ENCODE measurements at places on chromosomes 12 and 14.

DNA sequence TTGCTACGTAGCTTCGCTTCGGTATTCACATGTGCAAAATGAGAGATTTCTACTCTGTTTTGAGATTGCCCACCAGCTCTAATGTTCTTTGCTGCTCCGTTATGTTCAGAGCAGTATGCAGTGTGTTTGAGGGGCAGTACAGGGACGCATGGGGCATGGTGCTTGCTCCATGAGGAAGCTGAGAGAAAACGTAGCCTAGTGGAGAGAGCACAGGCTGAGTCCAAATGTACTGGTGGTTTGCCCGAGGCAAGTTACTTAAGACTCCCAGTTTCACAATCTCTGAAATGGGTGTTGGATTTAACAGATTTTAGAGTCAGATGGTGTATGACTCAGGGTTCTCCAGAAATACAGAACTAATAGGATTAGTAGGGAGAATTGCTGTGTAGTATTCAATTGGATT is 310.5 kb downstream of the ETNK1 start:
- DNase-seq = no peak

- no peak for DNase-seq
These were observed 18.8 kb upstream of the HIGD1C start for GRCh38 chr12:50933459-50934124.

DNA sequence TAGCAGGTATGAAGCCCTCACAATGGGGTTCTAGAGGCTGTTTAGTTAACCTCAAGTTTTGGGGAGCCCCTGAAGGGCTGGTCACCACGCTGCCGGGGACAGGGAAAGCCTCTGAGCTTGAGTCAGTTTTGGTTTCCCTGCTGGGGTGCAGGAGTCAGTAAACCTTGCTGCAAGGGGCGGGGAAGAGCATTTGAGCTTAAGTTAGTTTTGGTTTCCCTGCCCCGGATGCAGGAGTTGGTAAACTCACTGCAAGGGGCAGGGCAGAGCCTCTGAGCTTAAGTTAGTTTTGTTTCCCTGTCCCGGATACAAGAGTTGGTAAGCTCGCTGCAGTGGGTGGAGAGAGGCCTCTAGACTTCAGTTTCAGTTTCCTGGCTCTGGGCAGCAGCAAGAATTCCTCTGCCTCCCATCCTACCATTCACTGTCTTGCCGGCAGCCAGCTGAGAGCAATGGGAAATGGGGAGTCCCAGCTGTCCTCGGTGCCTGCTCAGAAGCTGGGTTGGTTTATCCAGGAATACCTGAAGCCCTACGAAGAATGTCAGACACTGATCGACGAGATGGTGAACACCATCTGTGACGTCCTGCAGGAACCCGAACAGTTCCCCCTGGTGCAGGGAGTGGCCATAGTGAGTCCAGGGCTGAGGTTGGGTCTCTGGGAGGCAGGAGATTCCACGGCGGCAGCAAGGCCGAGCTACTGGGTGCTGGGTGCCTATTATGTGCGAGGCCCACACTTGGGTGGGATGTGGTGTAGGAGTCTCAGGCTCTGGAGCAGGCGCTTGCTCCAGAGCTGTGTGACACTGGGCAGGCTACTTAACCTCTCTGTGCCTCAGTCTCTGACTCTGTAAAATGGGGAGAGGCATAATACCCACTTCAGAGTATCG is at the start of gene OAS2:
OAS2 (plus strand) TSS at position 357 of the 878 bp plus-strand sequence; CDS start at position 447, 90 bp downstream.
- DNase-seq = peak; percentile 80

DNA sequence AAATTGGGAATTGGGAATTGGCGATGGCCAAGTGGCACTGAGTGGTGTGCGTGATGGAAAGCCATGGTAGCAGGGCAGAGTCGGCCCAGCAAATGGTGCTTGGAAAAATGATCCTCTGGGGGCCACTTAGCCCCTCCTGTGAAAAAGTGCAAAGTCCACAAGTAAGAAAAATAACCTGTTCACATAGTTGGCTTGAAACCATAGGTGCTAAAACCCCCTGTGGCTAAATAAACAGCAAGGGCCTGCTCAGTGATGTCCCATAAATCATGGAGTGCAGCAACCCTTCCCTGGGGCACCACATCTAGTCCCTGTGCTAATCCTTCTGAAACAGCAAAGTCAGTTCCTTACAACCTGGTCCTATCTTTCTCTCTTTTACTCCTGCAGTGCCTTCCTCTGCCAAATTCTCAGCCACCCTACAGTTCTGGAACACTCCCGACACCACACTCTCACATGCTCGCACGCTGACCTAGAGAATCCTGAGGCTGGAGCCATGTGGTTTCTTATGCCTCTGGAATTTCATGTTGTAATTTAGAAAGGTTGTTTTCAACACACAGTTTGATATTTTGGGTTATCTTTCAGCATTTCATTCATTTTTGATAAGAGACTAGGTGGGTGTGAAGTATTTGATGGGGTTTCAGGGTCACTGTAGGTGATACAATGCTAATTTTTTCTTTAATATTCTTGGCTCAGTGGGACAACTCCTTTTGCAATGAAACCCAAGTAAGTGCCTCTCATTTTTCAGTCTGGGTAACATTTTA is 123.6 kb downstream of the SMOC1 start:
- no peak for DNase-seq

- no peak for DNase-seq
These were observed 368.2 kb upstream of the ATP2B1 start for GRCh38 chr12:90076851-90077319.

DNA sequence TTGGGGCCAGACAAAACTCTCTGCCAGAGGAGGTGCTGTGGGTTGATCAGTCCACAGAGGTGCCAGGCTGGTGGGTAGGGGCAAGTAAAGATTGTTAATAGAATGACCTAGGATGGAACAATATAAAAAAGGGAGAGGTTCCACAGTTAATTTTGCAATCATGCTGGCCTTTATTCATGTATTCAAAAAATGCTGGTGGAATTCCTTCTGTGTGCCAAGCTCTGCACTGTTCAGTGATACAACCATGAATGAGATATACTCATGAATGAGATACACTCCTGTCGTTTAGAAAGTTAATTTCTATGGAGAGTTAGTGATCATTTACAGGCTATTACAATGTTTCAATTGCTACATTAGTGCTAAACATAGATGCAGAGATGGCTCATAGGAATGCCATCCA is 252.6 kb upstream of the RMST start:
- no peak for DNase-seq

- no peak for DNase-seq
These were observed 378.9 kb downstream of the SNAPC1 start for GRCh38 chr14:62141139-62141538.

- no peak for DNase-seq
These were observed 216.7 kb upstream of the TMTC1 start for GRCh38 chr12:30000401-30000800.

- no peak for DNase-seq
These were observed 141.6 kb downstream of the GLT1D1 start for GRCh38 chr12:128994856-128995255.

- DNase-seq = no peak
These were observed 2.7 kb upstream of the NKX2-8 start for GRCh38 chr14:36585100-36585499.

DNA sequence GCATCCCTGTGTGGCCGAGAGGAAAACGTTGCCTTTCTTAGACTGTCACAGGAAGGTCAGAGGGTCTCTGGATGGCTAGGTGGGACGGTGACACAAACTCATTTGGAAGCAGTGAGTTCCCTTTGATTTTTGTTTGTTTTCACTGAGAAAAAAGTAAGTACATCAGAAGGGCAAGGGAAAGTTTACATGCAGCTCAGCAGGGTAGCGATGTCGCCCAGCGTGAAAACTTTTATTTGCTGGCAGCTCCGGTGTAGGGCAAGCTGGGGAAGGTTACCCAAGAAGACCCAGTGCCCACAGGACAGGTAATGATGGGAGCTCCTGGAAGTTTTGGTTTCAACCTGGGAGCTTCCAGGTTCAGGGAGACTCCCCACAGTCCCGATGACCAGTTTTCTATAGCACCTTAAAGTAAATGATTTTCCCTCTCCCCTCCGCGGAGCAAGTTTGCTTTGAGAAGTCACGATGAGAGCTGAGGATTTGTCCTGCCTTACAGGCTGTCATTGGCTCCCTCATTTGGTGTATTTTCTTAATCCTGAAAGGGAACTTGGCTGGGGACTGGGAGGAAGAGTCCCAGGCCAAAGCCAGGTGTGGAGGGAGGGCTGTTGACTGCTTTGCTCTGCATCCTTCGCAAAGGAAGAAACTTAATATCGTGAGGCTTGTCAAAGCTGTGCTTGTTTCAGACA is 64.7 kb upstream of the ESRRB start:
- no peak for DNase-seq

GRCh38 chr12:96421014-96421413 is 20.8 kb upstream of the CDK17 start:
- no peak for DNase-seq

GRCh38 chr14:101253948-101254347 is 307.3 kb upstream of the DIO3 start:
- DNase-seq = no peak

DNA sequence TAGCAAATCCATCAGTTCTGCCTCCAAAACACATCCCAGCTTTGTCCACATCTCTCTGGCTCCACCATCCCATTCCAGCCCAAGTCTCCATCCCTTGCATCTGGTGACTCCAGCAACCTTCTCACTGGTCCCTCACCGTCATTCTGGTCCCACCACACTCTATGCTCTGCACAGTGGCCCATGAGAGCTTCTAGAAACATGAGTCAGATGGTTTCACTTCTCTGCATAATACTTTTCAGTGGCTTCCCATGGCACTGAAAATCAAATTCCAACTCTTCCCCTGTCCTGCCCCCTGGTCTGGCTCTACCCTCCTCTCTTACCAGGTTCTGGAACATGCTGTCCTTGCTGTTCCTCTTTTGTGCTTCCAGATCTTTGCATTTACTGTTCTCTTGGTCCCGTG is 17.2 kb upstream of the C12orf76 start:
- no peak for DNase-seq

DNA sequence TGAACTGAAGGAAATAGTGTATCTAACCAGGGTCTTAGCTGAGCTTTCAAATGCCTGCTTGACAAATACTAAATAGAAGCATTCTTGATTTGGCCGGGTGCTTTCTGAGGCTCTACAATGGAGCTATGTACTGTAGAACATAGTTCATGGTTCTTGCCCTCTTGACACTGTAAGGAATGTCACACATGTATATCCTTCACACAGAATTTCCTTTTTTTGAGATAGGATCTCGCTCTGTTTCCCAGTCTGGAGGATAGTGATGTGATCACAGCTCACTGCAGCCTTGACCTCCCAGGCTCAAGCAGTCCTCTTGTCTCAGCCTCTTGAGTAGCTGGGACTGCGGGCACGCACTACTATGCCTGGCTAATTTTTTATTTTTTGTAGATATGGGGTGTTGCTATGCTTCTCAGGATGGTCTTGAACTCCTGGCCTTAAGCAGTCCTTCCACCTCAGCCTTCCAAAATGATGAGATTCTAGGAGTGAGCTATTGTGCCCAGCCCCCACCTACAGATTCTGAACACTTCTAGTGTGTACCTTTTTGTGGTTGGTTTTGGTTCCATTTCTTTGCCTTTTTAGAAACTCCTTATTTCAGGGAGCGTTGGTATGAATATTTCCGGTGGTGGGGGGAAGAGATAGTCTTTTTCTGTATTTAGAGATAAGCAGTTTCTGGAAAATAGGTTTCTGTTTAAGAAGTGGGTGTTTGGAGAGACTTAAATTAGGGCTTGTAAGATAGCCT is 4.2 kb downstream of the MLXIP start:
- DNase-seq = no peak

DNA sequence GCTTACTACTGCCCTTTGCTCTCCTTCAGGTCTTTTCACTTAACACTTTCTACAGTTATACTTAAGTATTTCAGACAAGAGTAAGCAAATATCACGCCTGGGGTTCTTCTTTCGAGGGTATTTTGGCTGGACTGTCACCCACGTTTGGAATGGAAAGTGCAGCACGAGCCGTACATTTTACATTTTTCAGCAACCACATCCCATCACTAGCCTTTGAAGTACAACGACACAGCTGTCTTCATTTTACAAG is 349 bp upstream of the FAM177A1 start:
- DNase-seq = no peak

GRCh38 chr14:59465316-59466135 is at the start of gene GPR135:
TSS of gene GPR135 (minus strand) at chr14:59465380. CDS start at chr14:59465226, 154 bp downstream.
- DNase-seq = peak; percentile 26

GRCh38 chr12:75872762-75873161 is 158.8 kb downstream of the PHLDA1 start:
- DNase-seq = no peak

- no peak for DNase-seq
These were observed 710.5 kb downstream of the NOVA1 start for GRCh38 chr14:25887251-25887878.

GRCh38 chr12:19970116-19970515 is 398.2 kb upstream of the PDE3A start:
- DNase-seq = no peak

DNA sequence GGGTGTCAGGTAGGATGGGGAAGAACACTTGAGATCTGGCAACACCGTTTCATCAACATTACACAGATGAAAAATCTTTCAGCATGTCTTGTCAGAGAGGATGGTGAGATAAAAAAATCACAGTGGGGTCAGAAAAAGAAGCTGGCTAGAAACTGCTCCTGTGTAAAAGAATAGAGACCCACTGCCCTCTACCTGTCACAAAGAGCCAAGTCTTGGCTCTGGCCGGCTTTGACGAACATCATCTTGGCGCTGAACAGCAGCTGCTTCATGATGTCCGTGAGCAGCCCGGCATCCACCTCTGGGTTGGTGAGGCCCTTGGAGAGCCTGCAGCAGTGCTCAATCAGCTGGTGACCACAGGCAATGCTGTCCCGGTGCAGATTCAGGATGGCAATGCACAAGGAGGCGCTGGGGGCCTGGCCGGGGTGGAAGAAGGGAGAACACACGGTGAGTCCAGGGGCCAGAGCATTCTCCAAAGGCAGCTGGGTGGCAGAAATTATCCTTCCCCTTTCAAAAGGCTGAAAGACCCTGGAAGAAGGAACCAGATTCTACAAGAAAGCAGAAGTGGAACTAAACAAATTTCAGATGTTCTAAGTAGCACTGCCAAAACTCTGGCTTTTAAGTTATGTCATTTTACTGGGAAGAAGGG is 50.2 kb downstream of the ZFYVE26 start:
- DNase-seq = no peak

DNA sequence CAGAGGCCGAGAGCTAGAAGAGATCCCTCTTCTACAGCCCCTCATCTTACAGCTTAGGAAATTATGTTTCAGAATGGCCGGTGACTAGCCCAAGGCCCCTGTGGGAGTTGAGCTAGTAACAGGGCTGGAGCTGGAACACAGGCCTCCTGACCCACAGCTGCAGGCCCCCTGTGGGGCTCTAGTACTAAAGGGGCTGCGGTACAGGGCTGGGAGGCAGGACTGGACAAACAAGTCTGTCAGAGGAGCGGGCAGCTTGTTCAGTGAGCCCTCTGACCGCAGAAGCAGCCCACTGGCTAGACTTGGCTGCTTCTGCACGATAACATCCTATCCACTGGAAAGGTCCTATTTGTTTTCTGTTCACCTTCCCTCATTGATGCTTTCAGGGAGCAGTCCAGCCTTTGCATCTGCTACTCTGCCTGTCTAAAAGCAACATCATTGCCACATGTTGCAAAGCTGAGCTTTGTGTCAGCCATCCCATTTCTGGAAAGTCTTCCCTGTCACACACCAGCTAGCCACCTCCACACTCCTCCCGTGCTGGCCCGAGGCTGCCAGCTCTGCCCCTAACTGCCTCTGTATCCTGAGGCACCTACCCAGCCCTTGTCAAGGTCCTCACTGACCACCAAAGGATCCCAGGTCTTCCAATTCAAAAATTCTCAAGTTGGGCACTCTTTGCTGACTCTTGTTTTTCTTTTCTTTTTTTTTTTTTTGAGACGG is 10.2 kb downstream of the PSMC1 start:
- no peak for DNase-seq

- no peak for DNase-seq
These were observed 45.6 kb downstream of the ARMH4 start for GRCh38 chr14:58106446-58106845.

Measured in T-cell (primary cell).